GM12865 (cell line): ENCODE measurements at places on chromosomes 16 and 17.

DNA sequence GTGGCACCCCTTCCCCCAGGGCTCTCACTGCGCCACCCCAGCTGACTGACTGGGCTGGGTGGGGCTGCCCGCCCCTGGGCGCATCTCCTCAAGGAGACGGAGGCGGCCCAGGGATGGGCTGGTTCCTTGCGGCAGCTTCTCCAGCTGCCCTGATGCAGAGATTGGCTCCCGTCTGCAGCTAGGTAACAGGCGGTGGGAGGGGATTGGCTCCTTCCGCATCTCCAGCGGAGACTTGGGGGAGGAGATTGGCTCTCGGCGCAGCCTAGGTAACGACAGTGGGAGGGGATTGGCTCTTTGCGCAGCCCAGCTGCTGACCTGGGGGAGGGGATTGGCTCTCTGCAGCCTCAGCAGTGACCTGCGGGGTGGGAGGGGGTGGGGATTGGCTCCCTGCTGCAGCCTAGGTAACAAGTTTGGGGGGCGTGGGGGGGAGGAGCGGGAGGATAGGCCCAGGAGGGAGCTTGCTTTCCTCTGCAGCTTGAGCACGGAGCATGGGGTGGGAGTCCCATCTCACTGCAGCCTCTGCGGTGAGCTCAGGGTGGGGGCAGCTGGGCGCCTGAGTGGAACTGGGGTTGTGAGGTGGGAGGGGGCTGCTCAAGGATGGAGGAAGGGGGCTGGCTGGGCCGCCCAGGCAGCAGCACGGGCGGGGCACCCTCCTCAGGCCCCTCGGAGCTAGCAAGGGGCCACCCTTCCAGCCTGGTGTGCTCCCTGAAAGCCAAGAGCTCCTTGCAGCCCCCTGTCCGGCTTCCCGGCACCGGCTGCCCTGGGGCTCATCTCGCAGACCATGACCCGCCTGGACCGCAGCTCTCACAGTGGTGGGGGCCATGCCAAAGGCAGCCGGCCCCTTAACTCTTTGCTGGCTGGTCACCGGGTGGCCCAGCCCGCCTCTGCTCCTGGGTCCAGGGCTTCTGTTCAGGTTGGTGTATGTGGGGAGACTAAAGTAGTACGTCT lies 6.4 kb downstream of the NFE2L1 start:
- no peak for DNase-seq

DNA sequence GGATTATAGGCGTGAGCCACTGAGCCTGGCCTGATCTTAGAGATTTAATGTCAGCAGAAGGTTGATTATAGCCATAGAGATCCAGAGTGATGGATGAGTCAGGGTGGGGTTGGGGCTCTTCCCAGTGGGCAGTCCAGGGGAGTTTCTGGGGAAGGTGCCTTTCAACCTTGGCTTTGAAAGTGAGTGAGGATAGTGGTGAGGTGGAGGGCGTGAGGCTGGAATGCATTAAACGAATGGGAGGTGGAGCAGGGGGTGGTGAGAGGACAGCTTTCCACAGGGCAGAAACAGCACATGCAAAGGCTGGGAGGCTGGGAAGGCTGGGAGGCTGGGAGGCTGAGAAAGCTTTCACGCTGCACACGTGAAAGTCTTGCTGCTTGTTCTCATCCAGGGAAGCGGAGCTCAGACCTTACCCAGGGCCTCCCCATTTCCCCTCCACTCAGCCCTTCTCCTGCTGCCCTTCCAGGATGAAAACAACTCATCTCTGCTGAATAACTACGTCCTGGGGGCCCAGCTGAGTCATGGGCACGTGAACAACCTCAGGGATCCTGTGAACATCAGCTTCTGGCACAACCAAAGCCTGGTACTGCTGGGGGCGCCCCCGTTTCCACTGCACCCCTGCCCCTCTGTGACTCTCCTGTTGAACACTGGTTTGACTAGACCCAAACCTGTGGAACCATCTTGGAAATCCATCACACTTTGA lies 22.3 kb downstream of the ADGRG5 start:
- DNase-seq = no peak

- DNase-seq = no peak
These were observed 19.7 kb upstream of the SLC25A19 start for GRCh38 chr17:75308732-75309629.

DNA sequence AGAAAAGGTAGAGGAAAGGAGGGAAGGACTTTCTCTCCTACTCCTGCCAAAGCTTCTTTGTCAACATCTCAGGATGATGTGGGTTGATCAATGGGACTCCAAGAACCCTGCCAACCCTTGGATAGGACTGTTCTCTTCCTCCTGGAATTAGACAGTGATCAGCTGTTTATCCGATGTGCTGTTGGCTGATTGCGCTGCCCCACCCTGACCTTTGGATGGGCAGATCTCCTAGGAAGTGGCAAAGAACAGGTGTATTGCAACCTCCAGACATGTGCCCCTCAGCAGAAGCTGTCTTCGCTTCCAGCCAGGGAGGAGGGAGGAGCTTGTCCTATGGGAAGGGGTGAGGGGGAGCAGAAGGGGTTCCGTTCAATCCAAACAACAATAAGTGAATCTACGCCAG lies 30.5 kb downstream of the SLC5A11 start:
- no peak for DNase-seq

GRCh38 chr17:81384929-81385319 lies 10.3 kb upstream of the BAHCC1 start:
- DNase-seq = no peak

- no peak for DNase-seq
These were observed 19.4 kb downstream of the MYH10 start for GRCh38 chr17:8611137-8611536.

GRCh38 chr16:30700491-30700890 lies 1.5 kb downstream of the SRCAP start:
- no peak for DNase-seq

DNA sequence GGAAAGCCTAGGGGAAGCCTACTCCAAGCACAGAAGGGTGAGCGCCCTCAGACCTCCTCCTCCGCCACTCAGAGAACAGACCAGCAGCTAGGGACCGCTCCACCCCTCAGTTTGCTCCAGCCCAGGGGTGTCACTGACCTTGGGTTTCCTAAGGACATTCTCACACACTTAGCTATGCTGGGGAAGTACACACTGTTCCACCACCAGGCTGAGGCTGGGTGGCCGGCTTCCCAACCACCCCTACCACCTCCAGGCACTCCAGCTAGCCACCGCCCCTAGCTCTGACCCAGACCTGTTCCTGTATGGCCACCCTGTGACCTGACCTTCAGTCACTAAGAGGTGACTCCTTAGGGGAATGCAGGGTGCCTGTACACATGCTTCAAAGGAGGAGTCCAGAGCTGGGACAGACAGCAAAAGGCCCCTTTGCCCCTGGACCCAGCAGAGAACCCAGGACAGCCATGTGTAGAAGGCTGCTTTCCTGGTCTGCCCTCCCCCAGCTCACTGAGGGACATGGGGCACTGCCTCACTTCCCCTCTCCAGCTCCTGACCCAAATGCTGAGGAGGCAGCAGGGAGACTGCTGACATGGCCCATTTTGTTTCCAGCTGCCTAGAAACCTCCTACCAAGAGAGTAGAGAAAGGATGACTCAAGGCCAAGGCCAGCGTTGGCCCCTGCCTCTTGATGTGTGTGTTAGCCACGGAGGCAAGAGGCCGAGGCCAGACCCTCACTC lies 6.7 kb downstream of the HSPB9 start:
- DNase-seq = no peak

GRCh38 chr17:64992325-64992802 lies 64.2 kb downstream of the GNA13 start:
- no peak for DNase-seq

DNA sequence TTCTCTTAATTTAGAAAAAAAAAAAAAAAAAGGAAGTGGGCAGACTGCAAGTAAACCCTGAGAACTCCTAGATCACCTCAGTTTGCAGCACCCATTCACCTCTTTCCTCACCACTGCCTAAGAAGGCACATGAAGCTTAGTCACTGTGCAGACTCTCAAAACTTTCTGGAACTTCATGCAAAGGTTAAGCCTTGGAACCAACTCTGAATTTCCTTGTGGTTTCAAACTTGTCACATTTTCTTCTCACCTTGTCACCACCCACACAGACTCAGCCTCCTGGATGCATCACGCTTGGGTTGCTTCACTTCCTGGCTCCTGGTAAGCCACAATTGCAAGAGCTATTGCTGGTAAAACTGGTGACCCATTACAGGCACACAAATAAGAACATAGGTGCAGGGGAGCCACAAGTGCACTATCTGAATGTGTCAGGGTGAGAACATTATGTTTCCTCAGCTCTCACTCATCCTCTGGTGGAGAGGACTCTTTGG lies 15.0 kb upstream of the CPD start:
- peak; percentile 95 for DNase-seq

GRCh38 chr16:85220125-85220839 lies 108.0 kb upstream of the CIBAR2 start:
- no peak for DNase-seq
